ENCODE measurements at places on chromosomes 1 and 21.

DNA sequence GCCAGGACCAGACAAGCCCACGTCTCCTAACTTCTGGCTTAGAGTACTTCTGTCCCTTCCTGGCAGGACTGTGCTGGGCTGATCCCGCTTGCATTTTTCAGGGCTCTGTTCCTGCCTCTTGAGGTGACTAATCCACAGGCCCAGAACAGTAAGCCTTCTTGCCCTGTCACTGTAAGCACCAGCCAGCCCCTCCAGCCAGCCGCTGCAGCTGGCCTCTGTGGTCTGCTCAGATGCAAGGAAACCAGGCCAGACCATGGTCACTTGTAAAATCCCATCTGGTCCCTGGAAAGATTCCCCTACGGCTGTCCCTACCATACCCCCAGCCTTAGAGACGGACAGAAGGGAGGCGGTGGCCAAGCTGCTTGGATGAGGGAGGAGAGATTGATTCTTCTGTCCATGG, 74.2 kb downstream of the KIRREL1 start:
- no peak for DNase-seq

GRCh38 chr1:76635784-76636183, 231.5 kb upstream of the ST6GALNAC5 start:
- DNase-seq = no peak

- DNase-seq = no peak
Measured at GRCh38 chr1:62271948-62272728, 47.1 kb downstream of the KANK4 start.

DNA sequence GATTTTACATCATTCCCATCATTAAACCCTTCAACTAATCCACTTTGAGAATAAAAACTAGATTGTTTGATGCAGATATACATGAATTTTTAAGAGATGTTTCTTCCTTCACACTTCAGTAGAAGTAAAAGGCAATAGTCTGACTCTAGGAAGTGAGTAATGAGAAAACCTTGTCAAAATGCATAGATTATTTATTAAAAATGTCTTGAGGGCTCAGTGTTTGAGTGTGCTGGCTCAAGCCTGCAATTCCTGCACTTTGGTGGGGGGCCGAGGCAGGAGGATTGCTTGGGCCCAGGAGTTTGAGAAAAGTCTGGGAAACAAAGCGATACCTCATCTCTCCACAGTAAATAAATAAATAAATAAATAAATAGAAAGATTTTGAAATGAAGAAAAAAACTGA, 177.1 kb downstream of the NEGR1 start:
- no peak for DNase-seq

- DNase-seq = no peak
Measured at GRCh38 chr1:223133306-223133823, 9.7 kb downstream of the TLR5 start.

DNA sequence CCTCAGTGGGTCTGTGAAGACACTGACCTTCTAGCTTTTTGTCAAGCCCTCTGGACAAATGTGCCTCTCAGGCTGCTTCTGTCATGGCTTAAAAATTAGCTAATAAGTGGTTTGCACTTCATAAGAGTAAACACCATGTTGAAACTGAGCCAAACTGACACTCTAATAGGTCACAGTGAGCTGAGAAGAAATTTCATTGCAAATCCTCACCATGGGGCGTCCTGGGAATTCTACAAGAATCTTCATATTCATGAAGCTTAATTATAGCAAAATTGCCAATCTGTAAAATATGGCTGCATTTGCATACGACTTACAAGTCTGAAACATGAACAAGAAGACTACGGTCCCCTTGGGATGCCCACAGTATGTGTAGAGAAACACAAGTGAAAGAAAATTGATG, 188.6 kb downstream of the DSCAM start:
- no peak for DNase-seq

DNA sequence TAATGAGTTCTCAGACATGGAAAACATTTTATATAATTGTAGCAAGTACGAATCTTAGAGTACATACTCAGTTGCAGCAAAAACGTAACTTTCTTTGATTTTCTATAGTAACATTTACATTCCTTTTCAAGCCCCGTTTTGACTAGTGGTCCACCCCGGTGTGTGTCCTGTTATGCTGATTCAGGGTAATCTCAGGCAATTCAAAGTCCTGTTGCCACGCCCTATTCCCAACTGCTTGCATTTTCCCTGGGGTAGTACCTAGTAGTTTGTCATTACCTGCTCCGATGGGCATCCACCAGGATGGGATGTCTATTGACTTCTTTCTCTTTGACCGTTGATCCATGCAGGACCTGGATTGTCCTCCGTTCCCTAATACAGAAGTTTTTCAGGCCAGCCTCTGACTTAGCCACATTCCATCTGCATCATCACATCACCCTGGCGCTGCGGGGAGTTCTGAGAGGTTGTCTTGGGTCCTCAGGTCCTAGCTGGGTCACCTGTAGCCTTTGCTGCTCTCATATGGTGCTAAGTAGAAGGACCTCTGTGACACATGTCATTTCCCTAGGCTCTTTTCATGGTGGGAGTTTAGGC, 15.0 kb upstream of the FCAMR start:
- no peak for DNase-seq

DNA sequence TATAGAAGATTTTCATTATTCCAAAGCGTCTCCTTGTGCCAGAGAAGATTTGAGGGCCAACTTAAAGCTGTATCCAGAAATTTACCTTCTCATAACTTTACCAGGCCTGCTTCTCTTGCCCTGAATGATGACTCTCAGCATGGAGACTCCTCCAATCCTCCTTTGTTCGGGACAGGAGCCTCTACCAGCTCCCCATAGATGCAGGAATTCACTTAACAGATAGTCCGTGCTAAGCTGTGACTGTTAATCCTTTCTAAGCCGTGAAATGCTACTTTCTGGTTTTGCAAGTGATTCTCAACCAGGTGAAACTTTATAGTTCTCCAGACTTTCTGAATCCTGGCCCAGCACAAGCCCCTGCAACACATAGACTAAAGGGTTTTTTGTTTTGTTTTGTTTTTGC, 31.8 kb upstream of the KCND3 start:
- DNase-seq = no peak

DNA sequence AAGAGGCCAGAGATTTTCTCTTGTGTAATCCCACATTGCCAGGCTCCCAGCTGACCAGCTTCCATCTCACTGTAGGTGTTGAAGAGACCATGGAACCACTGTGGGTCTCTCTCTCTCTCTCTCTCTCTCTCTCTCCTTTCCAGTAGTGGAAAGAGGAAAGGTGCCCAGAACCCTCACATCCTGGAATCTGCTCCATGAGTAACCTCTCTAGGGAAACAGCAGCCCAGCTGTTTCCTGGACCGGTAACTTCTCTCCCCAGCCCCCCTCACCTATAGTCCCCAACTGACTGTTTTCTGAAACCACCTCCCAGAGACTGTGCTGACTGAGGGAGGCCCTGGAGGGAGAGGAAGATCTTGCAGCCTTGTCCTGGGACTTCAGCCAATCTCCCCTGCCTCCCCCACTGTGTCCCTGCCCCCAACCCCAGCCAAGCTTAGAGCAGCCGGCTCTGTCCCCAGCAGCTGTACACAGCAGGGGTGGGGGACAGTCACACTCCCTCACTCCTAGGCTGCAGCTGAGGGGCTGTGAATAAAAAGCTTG, 20.6 kb upstream of the SLC45A3 start:
- no peak for DNase-seq

GRCh38 chr1:157286096-157286495, 147.9 kb upstream of the ETV3 start:
- no peak for DNase-seq

- DNase-seq = no peak
Measured at GRCh38 chr1:211822677-211823407, 7.7 kb downstream of the LPGAT1 start.

GRCh38 chr1:3056641-3057040, 12.4 kb upstream of the PRDM16 start:
- no peak for DNase-seq
